Activated CD4-positive, alpha-beta T cell treated with anti-CD3 and anti-CD28 coated beads for 1 hour (primary cell): ENCODE measurements at places on chromosomes 5 and 9.

DNA sequence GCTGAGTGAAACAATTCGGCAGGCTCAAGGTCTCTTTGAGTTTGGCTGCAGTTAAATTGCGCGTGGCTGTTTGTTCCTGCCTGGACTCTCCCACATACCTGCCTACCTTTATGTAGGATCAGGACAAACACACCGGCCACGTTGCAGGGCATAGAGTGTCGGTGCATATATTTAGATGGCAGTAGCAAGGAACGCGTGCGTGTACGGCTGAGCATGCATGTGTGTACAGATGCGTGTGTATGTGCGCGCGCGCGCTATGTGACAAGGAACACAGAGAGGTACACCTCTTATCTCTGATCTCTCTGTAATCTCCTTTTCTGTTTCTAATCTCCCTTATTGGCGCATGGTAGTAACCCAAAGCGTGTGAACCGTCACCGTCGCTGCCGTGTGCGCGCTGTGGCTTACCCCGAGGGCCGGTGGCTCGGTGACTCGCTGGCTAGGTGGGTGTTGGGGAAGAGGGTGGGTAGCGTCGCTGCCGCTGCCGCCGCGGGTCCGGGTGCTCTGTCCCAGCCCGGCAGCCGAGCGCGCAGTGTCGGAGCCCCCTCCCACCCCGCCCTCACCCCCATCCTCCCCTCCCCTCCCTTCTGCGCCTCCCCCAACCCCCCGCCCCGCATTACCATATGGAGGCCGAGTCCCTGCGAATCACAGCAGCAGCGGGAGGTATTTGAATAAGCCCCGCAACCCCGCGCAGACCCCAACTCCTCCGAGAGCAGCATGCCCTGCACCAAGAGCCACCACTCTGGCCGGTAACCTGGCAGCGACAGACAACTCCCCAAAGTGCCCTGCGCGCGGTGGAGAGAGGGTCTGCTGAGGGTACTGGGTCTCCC lies 204.8 kb downstream of the MEF2C start:
- no peak for DNase-seq

- DNase-seq, result no peak
Measured at GRCh38 chr5:106241409-106241808, 1429.3 kb downstream of the EFNA5 start.

GRCh38 chr9:127904561-127905003 lies 5.2 kb upstream of the ST6GALNAC6 start:
- DNase-seq, result no peak

GRCh38 chr5:137582218-137582617 lies 83.1 kb upstream of the SPOCK1 start:
- DNase-seq, result no peak

DNA sequence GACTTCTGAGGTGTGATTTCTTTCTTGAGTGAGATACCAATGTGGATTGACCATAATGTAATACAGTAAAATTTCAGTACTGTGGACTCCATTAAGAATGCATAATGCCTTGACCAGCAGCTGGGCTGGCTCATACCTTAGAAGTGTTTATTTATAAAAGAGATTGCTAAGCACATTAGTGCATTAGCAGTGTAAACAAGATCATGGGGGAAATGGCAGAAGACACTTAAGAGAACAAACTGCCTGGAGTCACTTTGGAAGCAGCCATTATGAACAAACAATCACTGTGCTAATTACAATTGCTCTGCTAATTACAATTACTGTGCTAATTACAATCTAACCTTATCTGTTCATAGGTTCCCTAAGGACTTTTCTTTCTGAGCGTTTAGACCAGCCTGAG lies 104.2 kb downstream of the TRIM32 start:
- DNase-seq, result no peak

- no peak for DNase-seq
Measured at GRCh38 chr5:176772271-176773210, 37.8 kb upstream of the UNC5A start.

- DNase-seq, result no peak
Measured at GRCh38 chr9:131622523-131622922, 77.2 kb downstream of the PRRT1B start.

- no peak for DNase-seq
Measured at GRCh38 chr5:140181002-140181483, 6.1 kb downstream of the CYSTM1 start.

GRCh38 chr5:117131048-117131679 lies 556.5 kb upstream of the SEMA6A start:
- no peak for DNase-seq

DNA sequence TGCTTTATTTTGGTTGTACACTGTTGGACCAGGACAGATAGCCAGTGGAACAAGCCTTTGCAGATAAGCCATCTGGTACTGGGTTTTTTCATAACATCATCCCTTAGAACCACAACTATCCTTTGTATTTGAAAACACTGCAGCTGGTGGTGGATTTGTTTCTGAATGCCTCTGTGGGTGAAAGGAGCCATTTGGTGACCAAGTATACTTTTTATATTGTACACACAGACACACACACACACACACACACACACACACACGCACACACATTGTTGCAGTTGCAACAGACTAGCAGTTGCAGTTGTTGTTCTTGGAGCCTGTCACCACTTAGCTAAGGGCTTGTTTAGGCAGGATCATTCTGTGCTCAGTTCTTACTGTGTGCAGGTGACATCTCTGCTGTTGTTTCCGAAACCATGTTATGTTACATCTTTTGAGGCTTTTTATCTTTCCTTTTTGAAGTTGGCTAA lies 22.9 kb upstream of the CAVIN4 start:
- no peak for DNase-seq

GRCh38 chr9:97311798-97312500 lies 4.5 kb downstream of the CCDC180 start:
- DNase-seq, result no peak

DNA sequence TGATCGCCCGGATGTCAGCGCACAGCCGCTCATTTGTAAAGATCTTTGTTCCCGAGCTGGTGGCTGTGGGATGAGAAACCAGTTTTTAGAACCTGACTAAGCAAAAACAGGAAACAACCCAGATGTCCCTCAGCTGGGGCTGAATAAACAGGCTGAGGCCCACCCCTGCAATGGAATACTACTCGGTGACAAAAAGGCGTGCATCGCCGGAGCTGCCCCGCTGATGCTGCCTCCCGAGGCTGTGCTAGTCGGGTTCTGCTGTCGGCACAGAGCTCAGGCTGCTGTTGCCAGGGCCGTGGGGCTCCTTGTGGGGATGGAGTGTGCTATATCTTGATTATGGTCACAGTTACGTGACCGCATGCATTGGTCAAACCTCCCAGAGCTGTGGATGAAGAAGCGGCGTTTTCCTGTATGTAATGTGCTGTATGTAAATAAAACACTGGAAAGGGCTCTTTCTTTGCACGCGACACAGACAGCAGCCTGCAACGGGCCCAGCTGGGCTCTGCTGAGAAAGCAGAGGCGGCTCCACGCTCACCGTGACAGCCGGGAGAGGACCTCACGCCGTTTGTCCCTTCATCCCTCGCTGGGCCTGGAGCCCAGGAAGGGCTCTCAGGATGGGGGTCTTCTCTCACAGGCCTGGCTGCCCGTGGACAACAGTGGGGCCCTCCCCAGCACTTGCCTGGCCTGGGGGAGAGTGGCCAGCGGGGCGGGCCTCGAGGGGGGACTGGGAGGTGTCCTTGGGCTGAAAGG lies 51.5 kb upstream of the RNU6ATAC start:
- DNase-seq, result no peak

DNA sequence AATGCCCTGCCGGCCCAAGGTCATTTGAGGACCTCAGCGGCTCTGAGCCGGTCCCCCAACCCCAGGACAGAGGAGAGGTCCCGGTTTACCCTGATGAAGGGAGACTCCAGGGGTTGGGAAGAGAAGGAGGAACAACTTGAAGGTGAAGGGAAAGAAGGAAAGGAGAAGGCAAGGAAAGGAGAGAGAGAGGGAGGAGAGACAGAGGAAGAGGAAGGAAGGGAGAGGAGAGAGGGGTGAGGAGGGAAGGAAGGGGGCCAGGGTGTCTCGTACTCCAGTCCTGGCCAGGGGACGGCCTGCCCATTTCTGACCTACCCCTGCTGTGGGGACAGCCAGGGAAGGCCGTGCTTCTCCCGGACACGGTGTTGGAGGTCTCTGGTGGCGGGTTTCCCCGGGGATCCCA lies 1.9 kb downstream of the PRRX2 start:
- DNase-seq, result no peak

- DNase-seq, result no peak
Measured at GRCh38 chr5:180047667-180048066, 23.9 kb downstream of the RNF130 start.

- DNase-seq, result no peak
Measured at GRCh38 chr9:133348718-133349573, 928 bp downstream of the RPL7A start.

DNA sequence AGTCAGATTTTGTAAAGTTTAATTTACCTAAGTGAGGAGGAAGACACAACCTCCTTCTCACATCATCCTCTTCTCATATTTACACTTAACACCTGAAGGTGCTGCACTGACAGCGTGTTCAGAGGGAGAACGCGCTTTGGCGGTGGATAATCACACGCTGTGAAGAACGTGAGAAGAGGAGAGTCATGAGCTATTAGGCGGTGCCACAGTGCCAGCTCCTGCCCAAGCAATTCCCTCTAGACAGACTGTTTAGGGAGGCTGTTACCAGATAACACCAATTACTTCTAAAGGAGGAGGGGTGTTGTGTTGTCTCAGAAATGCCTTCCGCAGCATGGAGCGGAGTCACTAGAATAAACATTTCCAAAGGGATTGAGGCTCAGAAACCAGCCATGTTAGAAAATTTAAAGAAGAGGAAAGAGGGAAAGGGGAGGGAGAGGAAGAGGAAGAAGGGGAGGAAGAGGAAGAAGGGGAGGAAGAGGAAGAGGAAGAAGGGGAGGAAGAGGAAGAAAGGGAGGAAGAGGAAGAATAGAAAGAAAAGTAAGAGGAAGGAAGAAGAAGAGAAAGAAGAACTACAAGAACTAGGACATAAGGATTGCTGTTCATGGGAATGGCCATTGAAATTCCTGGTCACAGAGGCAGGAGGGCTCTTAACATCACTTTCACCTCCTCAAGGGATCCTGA lies 37.3 kb upstream of the WWC1 start:
- DNase-seq, result no peak

DNA sequence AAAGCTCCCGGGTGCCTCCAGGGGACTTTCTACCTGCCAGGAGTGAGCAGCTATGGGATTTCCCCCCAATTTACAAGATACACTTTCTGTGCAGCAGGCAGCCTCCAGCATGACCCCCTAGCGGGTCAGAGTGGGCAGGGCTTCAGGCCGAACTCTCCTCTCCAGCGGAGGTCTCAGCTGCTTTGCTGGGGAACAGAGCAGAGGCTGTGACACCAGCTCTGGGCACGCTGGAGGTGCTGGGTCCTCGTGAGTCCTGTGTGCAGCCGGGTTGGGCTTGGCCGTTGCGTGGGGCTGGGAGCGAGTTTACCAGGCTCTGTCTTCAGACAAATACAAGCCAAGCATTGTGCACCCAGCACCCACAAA lies 2.9 kb downstream of the NRARP start:
- no peak for DNase-seq

DNA sequence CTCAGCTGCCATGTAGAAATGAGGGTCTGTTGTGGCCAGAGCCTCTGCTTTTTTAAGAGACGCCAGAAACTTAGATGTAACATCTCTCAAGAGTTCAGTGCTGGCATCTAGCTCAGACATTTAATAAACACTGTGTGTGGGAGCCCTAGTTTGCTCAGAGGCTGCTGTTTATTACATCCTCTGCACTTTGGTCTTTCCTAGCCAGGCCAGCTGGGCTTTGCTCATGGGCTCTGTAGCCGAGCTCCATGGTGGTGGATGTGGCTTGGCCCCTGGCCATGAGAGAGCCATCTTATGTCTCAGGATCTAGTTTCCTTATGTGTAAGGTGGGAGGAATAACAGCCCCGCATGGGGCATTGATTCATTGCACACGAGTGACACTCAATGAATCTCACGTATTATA lies 30.0 kb downstream of the ARHGEF37 start:
- DNase-seq, result no peak

GRCh38 chr5:172714491-172715420 lies 56.2 kb downstream of the DUSP1 start:
- peak; percentile 53 for DNase-seq

GRCh38 chr5:142421228-142421617 lies 96.4 kb upstream of the SPRY4 start:
- DNase-seq, result no peak

DNA sequence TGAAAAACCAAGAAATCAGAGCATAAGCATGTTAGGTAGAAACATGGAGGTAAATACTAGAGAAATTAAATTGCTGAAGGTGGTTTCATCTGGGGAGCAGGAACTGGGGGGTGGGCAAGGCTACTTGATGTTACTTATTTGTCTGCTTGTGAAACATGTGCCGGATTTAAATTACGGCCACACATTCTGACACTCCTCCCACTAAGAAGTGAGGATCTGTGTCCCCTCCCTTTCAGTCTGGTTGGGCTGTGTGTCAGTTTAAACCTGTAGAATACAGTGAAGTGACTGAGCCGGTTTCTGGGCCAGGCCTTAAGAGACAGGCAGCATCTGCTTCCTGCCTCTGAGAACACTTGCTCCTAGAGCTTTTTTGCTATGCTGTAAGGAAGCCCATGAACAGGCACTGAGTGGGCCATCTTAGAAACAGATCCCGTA lies 2.3 kb upstream of the IARS1 start:
- DNase-seq, result no peak
